ENCODE measurements at places on chromosomes 3 and 15. TPM values are rescaled to one million over a fixed set of nuclear protein-coding genes. Genes with fewer than 3 reads are reported as not detected.

The SLC9A9 gene
- total RNA-seq: 1.0 TPM

The RTP1 gene
- total RNA-seq: not detected

The TERC gene
- total RNA-seq: 12.9 TPM

The ZNF620 gene
- 6.2 TPM for total RNA-seq

The CFAP91 gene
- total RNA-seq: 0.82 TPM

The ADGRG7 gene
- total RNA-seq: not detected

The DAZL gene
- 0.08 TPM for total RNA-seq

The ELP6 gene
- 49.7 TPM for total RNA-seq

The SLC12A1 gene
- not detected for total RNA-seq

The ANKRD34C gene
- total RNA-seq: not detected
